ENCODE measurements at places on chromosomes 11 and 22. TPM values are rescaled to one million over a fixed set of nuclear protein-coding genes. Genes with fewer than 3 reads are reported as not detected.

Gene EIF3M
- 329 TPM for total RNA-seq

Gene DDT
- total RNA-seq = 182 TPM

Gene MYBPC3
- total RNA-seq = 0.18 TPM

Gene PATE2
- total RNA-seq = 1.1 TPM

Gene MS4A12
- not detected for total RNA-seq

Gene MS4A1
- total RNA-seq = 603 TPM

Gene SCGB1A1
- not detected for total RNA-seq

Gene OR5T1
- not detected for total RNA-seq

Gene RCOR2
- total RNA-seq = 3.2 TPM

Gene C11orf54
- total RNA-seq = 42.7 TPM

Gene LMNTD2
- total RNA-seq = 16.9 TPM

Gene TIMM10
- total RNA-seq = 258 TPM

Gene TH
- not detected for total RNA-seq

Gene HOATZ
- total RNA-seq = not detected

Gene BARX2
- total RNA-seq = 0.23 TPM

Gene TUBA8
- 2.0 TPM for total RNA-seq

Data from OCI-LY7 (cell line).